LoVo (cell line): ENCODE measurements at places on chromosomes 1 and 21.
A peak's percentile ranks its signal among the peaks of the same experiment; 100 is the strongest.

GRCh38 chr1:2607641-2608091 is 21.1 kb downstream of the PRXL2B start:
- DNase-seq: no peak

DNA sequence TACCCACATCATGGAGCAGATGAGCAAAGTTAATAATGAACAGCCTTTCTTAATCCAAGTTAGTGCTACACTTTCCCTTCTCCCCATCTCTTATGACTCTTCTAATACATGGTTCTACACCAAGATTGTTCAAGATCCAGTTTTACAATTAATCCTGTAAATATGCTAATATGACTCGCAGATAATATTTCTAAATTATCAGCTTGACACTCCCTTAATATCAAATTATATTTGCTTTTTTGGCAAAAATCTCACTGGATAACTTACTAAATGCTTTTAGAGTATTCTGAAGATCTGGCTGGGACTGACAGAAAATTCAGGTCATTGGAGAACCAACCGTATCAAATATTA is 24.4 kb upstream of the CR1L start:
- no peak for DNase-seq

DNA sequence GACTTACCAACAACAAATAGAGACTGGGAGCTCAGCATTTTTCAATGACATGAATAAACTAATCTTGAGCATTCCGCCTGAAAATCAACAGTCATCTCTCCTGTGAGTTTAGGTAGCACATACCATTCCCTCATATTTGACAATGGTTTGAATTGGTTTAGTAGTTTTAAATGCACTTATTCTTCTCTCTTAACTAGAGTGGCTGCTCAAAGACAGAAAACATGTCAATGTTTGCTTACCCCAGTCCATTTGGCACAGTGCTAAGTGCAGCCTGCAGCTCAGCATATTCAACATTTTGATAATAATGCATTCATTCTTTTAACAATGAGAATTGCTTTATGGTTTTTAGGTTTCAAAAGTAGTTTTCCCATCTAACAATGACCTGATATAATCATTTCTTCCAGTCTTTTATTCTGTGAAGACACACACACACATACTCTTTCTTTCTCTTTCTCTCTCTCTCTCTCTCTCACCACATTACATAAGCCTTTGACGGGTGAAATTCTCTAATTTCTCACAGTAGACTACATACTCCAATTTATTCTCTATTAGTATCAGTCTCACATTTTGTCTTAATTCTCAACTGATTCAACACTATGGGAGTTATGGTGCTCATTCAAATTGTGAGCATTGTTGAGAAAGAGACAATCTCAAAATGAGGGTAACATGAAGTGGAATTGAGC is 432.3 kb downstream of the LRRIQ3 start:
- DNase-seq: no peak

DNA sequence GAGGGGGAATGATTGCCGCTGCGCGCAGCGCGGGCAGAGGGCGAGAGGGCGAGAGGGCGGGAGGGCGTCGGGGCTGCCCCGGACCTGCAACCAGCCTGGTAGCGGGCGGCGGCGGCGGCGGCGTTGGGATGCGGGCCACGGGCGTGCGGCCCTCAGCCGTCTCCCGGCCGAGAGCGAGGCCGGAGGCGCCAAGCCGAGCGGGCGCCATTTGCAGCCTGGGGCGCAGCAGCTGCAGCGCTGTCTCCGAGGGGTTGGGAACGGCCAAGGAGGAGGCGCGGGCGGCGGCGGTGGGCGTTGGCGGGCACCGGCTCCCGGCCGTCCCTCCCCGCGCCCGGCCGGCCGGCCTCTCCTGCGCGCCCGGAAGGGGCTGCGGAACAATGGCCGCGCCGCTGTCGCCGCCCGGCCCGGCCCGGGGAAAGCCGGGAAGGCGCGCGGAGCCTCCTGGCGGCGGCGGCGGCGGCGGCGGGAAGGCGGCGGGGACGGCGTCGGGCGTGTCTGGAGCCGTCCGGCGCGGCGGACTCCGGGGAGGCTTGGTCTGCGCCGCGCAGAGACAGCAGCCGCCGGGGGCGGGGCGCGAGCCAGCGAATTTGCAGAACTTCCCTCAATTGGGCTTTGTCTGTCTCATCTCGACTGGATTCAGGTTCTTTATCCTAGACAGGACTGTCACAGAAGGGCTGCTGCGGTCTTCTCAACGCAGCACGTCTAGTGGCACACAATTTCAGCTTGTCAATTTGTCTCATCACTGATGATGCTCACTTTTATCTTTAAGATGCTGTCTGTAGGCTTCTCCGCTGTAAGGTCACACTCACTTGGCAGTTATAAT is 35.7 kb downstream of the ZBTB8B start:
- DNase-seq: peak; percentile 68

DNA sequence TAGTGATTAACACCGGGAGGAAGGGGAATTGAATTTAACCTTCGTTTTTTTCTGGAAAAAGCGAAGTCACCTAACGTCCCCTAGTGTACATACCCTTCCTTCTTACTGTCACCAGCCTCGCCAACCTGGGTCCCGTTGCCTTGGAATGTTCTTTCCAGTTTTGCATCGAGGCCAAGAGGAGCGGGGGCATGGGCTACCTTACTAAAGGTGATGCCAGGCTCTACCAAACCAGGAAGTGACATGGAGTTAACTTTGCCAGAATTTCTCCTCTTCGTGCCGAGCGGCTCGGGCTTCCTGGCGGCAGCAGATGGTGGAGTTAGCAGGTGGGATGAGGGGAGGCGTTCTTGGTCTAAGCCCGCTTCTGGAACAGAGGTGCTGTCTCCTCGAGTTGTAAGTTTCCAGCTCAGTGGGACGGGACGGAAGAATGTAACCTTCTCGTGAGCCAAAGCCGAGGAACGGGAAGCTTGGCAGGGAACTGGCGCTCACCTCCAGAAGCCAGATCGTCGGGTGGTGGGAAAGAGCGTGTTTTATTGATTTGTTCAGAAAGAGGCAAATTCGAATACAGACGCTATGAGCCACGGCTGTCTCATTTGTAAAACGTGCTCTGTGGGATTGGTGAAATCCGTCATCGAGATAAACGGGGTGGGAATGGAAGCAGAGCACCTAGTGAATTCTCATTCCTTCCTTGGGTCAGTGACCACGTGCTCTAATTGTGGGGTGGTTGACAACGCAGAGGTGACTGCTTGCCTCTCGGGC is 486 bp downstream of the NIPAL3 start:
- DNase-seq: peak; percentile 11

GRCh38 chr1:117817629-117818028 is 111.8 kb downstream of the GDAP2 start:
- no peak for DNase-seq
